ENCODE measurements at places on chromosomes 5 and 9.

DNA sequence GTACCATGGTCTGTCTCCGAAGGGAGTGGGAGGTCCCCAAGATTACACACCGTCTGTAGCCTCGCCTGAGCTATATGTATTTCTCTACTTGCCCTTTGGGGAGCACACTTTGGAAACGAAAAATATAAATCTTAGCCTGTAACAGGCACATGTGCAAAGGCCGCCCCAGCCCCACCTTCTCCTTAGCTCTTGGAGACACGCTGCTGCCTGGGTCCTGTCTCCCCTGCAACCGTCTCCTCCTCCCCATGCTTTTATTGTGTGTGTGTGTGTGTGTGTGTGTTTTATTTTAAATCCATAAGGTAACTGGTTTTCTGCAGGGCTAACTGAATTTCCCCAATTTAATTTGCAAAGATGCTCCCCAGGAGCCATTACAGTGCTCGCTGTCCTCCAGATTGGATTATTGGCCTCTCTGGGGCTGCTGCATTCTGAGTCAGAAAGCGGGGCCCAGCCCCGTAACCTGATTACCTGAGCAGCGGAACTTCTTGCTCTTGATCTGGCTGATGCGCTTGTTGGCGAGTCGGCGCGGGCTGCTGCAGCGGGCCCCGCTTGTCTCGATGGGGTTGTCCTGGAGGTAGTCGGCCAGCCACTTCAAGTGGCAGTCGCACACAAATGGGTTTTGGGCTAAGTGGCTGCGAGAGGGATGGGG is 193.3 kb upstream of the PANK3 start:
- no peak for DNase-seq

DNA sequence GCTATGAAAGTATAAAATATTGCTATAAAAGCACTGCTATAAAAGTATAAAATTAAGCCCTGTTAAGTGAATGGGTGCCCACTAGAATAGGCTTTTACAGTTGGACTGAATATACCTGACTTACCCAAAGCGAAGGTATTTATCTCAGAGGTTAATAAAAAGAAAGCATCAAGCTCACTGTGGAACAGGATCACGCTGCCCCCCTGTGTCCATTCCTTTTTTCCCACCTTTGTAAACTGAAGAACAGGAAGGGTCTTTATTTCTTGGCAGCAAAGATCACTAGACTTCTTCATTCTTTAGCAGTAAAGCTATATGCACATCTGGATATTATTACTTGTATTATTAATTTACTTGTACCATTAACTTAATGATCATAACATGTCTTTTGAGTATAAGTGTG is 22.1 kb upstream of the PLPP6 start:
- DNase-seq: peak; percentile 33

- DNase-seq: no peak
Observed at GRCh38 chr9:5326187-5326586, 13.5 kb downstream of the RLN1 start.

GRCh38 chr9:135076143-135076875 is 11.2 kb upstream of the OLFM1 start:
- no peak for DNase-seq

DNA sequence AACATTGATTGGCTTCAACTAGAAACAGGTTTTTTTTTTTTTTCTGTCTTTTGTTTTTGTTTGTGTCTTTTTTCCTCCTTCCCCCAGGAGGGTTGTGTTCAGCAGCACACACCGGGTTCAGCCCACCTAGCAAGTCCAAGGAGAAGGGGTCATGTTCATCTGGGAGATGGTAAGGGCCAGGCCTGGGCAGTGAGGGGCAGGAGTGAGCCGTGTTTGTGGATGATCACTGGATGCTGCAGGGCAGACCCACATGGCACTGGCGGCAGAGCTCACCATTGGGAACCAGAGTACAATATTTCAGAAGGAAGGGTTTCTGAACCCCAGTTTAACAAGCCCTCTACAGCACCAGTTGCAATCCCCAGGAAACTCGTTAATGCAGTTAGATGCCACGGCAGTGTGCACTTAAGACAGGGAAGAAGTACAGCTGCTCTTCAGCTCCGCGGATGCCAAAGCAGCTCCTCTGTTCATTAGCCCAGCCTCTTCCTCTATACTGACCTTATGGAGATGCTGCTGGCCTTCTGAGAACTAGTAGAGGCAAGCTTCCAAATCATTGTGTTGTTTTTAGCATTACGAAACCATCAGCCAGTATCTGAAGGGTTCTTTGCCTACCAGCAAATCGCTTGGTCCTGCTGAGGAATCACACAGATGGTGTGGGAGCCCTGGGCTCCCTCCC is 508.2 kb upstream of the WWC1 start:
- DNase-seq: no peak

- DNase-seq: no peak
Observed at GRCh38 chr5:174573221-174573994, 151.0 kb upstream of the MSX2 start.

GRCh38 chr9:112086627-112087026 is 88.5 kb downstream of the SUSD1 start:
- peak; percentile 51 for DNase-seq

GRCh38 chr5:56327809-56328208 is 94.7 kb upstream of the ANKRD55 start:
- peak; percentile 63 for DNase-seq

DNA sequence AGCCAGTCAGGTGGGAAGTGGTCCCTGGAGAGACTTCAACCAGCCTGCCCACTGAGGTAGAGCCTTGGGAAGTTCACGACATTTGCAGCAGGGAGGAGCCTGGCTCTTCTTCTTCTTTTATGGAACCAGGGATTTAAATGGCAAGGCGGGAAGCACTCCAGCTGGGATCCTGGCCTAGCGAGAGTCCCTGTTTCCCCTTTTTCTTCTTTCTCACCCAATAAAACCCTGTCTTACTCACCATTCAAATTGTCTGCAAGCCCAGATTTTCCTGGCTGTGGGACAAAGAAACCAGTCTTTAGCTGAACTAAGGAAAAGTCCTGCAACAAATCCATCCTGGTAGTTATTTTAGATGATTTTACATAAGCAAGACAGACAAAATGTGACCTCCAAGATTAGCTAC is 503.7 kb downstream of the CDH10 start:
- DNase-seq: no peak

DNA sequence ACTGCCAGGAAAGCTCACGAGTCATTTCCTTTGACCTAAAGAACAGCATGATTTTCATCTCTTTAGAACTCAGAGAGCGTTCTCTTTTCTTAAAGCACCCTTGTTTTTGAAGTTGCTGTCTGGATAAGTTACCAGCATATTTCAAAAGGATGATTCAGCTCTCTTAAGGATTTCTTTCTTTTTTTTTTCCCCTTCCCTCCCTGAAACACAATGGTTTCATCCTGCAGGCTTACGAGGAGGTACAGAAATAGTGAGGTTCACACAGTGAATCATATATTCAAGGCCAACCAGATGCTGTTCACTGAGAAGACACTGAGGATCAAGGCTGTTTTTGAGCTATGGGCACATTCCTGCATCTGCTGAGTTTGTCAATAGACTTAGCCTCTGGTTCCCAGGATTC is 257.2 kb downstream of the KIF4B start:
- no peak for DNase-seq

DNA sequence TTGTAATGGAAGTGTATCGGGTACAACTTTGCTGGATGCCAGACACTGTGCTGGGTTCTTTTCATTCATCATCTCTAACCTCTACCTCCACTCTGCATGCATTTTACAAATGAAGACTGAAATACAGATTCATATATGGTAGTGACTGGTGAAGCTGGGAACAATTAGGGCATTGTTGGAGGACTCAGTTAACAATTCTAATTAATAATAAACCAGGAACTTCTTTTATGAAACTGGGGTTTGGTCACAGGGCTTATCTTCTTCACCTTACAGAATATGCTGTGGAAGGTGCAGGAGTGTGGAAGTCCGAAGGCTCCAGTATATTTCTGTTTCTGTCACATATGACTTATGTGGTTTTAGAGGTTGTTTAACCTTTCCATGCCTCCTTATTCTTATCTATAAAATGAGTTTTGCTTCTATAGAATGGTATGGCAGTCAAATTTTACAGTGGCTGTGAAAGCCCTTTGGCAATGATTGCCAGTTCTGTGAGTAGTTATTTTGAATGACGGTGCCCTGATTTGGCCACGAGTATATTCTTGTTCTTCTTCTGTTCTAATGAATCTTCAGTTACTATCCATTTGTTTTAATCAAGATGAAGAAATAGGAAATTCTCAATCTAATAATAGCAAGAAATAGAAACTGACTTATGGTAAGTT is 284.7 kb downstream of the GABRB2 start:
- DNase-seq: no peak

DNA sequence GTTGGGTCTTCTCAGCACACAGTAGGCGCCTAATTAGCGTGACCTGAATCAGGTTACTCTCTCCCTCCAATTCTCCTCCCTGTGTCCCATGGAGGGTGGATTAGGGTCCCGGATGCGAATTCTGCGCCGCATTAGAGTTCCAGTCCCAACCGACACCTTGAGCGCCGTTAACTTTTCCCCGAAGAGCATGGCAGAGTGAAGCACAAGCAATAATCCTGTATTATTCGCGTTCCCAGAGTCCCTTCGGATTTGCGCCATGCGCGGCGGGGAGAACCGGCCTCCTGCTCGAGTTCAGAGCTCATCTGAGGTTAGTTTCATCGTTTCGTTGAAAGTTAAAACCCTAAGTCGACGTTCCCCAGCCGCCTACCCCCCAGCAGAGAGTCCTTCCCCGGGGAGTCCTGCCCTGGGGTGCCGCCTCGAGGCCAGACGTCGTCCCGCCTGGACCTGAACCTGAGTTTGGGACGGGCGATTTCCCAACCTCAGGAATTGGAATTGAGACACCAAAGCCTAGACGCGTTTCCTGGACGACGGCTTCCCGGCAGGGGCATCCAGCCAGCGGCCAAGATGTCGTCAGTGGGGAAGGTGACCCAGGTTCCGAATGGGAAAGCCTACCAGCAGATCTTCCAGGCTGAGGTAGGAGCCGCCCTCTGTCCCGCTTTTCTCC is at the start of gene CCDC180:
TSS of gene CCDC180 (plus strand) at position 160 of the 664 bp plus-strand sequence. CDS start at position 565, 405 bp downstream.
- no peak for DNase-seq

GRCh38 chr5:81590498-81591384 is 160.2 kb downstream of the SSBP2 start:
- peak; percentile 29 for DNase-seq

DNA sequence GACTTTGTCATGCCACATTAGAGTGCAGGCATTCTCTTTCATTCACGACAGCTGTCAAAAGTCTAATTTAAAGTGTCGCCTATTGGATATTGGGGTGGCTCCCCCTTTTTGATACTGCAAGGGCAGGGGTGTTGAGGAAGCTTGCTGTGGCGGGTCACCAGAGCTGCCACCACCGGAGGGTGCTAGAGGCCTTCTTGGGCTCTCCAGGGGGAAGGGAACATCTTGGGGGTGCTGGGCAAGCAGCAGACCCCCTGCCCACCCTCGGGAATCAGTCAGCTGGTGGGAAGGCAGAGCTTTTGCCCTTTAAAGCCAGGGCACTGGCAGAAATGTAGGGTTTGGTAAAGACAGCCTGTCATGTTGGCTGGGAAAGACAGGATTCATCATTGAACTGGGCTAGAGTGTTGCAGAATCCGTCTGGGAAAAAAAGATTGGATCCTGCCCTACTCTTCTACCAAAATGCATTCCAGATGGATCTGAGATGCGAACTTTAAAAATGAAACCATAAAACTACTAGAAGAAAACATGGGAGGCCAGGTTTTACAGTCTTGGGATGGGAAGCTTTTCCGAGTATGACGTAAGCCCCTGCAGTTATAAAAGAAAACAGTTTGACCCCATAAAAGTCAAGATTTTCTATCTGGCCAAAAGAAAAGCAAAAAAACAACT is 22.3 kb downstream of the COL5A1 start:
- no peak for DNase-seq

GRCh38 chr5:79809743-79810142 is 120.1 kb downstream of the CMYA5 start:
- no peak for DNase-seq

DNA sequence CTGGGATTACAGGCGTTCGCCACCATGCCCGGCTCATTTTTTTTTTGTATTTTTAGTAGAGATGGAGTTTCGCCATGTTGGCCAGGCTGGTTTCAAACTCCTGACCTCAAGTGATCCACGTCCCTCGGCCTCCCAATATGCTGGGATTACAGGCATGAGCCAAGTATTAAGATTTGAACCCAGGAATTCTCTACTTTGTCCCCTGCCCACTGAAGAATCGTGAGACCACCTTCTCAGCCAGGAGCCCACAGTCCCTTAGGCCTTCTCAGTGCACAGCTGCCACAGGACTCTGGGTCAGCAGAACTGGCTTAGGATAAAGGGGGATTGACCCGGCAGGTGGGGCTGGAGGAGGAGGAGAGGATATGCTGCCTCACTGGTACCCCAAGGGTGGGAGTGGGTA is 13.4 kb downstream of the OLFML2A start:
- DNase-seq: no peak

- peak; percentile 6 for DNase-seq
Observed at GRCh38 chr5:41067714-41068568, 3.2 kb downstream of the MROH2B start.

DNA sequence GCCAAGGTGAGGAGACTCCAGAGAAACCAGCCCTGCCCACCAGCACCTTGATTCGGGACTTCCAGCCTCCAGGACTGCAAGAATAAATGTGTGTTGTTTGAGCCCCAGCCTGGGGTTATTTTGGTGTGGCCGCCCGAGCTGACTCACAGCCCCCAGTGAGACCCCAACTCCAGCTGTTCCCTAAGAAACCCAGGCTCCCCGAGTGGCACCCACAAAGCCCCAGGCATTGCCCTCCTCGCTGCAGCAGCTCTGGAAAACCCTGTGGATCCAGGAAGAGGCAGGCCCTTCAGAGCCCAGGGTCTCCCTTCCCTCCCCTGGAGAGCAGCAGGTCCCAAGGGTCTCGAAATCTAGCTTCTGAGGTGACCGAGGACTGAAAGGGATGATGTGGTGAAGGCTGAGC is 69.2 kb upstream of the PPP1R26 start:
- no peak for DNase-seq

GRCh38 chr5:154878642-154879335 is 20.4 kb downstream of the CNOT8 start:
- DNase-seq: no peak

DNA sequence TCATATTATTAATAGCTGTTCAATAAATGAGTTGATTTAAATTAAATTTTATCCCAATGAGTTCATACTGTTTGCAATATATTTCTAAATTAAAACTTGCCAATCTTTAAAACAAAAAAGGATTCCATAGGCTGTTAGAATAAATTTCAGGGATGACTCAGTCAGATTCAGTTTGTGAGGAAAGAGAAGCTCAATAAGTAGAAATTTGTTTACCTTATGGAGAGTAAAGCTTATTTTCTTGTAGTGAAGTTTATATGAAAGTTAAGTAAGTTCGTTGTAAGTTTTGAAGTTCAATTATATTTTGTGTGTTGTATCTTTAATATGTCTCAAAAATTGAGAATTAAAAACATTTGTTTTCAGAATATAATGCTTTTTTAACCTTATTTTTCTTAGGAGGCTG is 29.0 kb downstream of the GPBP1 start:
- no peak for DNase-seq

DNA sequence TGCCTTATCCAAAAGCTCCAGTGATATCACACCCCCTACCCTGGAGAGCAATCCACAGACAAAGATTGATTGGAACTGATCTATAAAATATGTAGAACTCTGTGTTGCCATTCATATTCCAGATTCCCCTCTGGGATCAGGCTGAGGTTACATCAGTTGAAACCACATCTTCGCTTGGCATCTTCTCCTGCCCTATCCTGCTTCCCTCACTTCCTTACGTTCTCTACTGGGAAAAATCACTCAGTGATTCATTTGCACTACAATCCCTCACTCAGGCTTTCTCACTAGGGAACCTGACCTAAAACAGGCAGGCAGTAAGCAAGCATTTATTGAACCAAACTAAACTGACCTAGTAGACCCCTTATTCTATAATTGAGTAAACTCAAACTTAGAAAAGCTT is 111.7 kb downstream of the ESM1 start:
- DNase-seq: no peak

Measured in hematopoietic multipotent progenitor cell treated with erythropoietin and hydrocortisone succinate and interleukin-3 and kit ligand, for 8 days (in vitro differentiated cells).